ENCODE measurements at places on chromosomes 2 and 18.

GRCh38 chr18:79013869-79014268 is 34.3 kb downstream of the SALL3 start:
- no peak for DNase-seq

GRCh38 chr2:69041214-69041613 is 28.2 kb downstream of the ANTXR1 start:
- no peak for DNase-seq

DNA sequence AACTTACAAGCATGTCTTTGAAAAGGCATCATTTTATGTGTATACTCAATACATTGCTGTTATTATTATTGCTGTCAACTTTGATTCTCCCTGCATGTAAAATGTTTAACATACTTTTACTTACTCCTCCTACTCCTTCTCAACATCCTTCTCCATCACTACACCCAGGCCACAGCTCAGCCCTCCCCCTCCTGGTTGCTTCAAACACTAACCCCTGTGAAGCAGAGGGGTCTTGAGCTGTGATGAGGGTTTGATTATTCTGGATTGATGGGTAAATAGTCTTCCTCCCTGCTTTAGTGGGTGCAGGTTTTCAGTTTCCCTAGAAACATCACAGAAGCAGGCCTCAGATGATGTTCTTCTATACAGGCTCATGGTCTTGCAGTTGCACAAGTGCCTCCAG is 221.0 kb downstream of the OSR1 start:
- no peak for DNase-seq

DNA sequence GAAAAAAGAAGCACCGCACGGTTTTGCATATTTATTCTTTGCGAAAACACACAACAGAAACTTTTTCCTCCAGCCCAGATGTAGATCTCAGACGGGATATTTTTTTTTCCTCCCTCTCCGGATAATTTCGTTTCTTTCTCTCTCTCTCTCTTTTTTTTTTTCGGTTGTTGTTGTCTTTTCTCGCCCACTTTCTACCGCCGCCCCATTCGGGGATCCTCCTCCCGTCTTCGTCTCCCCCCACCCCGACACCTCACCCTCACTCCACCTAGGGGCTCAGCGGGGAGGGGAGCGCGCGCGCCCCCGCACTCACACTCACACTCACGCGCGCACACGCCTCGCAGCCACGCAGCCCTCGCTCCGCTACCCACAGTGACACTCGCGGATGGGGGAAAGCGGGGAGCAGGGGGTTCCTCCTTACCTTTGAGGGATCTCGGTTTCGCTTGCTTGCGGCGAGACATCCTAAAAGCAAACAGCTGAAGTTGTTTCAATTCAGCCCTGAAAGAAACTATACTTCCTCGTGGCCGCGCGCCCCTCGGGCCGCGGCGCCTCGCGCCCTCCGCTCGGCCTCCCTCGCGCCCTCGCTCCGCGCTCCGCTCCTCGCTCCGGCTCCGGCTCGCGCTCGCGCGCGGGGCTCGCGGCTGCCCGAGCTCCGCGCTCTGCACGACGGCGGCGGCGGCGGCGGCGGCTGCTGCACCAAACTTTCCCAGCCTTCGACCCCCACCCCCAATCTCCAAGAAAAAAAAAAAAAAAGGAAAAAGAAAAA is 1.3 kb downstream of the ZNF521 start:
- DNase-seq: peak; percentile 69

DNA sequence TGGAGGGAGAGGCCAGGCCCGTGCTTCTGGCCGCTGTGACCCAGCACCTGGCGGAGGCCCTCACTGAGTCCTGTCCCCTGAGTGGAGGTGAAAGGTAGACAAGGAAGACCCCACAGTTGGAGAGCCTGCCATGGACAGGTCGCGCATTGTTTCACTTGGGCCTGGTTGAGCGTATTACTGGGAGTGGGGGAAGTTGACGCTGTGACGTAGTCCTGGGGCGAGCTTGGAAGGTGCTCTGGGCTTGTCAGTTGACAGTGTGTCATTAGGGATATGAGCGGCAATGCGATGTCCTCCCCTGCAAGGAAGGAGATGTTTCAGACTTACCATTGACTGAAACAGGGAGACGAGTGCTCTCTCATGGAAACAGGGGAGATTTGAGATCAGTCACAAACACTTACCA is 127.1 kb downstream of the SH3RF3 start:
- DNase-seq: no peak

DNA sequence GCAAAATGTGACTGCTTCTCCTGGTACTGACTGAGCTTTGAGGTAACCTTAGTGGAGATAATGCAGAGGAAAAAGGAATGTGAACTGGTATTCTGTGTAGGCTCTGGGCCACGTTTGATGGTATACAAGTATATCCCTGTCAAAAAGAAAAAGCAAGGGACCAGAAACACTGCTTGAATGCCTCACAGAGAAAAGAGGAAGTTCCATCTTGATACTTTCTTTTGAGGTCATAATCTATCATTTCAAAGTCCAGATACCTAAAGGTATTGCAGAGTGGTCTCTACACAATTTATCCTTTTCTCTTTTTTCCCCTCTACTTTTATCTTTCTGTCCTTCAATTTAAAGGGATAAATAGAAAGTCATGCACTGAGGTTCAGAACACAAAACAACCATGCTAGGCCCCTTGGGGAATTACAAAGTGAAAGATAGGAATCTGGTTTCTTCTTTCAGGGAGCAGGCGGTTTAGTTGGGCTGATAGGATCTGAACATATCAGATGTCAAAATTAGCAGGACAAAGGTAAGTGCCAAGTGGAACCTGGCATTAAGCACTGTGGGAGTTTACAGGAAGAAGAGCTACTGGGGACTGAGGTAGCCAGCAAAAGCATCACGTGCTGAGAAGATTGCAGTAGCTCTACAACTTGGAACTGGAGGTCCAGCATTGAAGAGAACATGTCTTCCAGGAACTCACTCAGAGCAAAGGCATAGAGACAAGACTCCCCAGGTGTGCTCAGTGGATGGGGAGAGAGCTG is 121.2 kb downstream of the LYPD6 start:
- no peak for DNase-seq

- no peak for DNase-seq
Observed at GRCh38 chr2:219726916-219727315, 99.5 kb downstream of the SLC4A3 start.

GRCh38 chr2:71457123-71457915 is 4.0 kb downstream of the DYSF start:
- no peak for DNase-seq

GRCh38 chr2:171412571-171413175 is 21.1 kb downstream of the METTL8 start:
- no peak for DNase-seq

DNA sequence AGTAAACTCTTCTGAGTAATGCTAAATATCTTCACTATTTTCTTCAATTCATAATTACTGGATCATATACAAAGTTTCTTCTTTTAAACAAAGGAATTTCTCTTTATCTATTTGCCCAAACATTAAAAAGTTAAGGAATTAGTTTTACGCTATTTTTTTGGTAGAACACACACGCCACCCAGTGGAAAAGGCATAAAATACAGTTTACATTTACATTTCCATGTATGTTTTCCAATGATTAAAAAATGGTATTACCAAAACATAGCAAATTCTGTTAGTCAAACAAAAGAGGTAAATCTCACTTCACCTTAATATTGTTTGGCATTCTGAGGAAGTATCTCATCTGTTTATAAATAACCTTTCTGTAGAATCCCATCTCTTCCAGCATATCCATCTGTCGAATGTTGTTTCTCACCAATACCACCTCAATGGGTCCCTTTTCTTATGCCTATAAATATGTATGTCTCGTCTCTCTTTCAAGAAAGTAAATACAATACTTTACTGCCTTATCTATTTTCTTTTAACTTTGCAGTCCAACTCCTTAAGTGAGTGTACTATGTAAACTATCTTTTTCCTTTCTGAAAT is 7.2 kb downstream of the BOLL start:
- no peak for DNase-seq

DNA sequence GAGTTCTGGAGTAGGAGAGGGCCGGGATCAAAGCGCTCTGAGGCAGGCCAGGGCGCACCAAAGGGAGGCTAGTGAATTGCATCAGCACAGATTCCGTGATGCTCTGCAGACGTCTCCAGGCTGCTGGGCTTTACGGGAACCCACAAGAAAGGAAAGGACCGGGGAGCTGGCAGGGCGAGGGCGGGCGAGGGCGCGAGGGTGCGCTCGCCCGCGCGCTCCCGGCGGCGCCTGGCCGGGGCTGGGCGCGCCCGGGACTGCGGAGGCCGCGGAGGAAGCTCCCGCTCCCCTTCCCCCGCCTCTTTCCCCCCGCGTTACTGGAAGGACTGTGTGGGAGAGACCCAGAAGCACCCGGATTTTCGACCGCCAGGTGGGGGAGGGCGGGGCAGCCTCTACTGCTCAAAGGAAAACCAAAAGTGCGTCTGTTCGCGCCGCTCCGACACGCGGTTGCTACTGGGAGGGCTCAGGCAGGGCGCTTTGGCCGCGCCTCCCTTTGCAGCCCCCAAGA is 2.4 kb upstream of the FOSL2 start:
- DNase-seq: peak; percentile 93

DNA sequence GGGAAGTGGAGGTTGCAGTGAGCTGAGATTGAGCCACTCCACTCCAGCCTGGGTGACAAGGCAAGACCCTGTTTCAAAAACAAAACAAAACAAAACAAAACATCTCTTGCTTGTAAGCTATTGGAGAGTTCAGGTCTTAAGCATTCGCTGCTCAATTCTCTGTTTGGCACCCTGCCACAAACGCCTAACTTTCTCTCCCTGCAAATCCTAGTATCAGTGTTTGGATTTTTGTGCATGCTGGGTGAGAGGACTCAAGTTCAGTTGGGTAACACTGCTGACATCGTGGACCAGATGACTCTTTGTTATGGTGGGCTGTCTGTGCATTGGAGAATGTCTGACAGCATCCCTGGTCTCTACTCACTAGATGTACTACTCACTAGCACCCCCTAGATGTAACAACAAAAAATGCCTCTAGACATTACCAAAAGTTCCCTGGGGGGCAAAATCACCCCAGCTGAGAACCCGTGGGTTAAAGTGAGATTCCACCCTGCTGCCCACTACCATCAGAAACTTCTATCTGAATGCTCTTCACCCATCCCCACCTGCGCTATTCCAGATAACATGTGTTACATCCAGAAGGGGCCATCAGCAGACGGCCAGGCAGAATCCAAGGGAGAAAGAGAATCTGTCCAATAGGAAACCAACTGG is 50.9 kb downstream of the CACNB4 start:
- no peak for DNase-seq

DNA sequence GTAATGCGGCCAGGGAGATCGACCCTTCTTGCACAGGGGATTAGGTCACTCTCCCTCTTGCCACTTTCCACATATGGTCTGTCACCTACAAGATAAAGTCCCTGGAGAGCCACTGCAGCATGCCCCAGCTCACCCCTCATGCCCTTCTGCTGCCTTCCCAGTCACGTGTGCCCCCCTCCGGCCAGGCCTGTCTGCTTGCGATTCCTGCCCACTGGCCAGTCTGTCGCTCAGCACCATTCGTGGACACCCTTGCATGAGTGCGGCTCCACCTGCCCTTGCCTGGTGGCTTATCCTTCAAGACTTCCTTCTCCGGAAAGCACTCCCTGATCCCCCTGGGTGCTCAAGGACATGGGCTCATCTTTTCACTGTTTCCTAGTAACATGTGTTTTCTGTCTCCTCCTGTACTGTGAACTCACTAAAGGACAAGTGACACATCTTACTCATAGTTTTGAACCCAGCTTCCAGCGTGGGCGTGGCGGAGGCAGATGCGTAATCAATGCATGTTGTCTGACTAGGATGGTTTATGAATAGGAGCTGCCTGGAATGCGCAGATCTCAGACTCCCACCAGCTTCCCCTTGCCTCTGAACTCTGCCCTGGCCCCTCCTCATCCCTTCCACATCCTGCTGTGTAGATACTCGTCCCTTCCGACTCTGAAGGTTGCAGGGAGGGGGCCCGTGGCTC is 7.8 kb upstream of the NT5DC4 start:
- no peak for DNase-seq

DNA sequence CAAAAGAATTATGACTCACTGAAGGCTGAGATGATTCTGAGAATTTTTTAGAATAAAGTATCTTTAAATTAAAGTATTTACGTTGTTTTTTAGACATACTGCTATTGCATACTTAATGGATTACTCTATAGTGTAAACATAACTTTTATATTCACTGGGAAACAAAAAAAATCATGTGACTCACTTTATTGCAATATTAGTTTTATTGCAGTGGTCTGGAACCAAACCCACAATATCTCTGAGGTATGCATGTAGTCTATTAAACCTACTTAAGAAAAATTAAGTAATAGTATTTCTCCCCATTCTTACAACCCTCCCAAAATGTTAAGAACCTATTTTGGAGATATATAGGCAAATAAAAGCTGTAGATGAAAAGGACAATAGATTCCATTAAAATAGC is 142.9 kb upstream of the ZNF521 start:
- no peak for DNase-seq

GRCh38 chr2:178865999-178866398 is 58.8 kb upstream of the TTN start:
- DNase-seq: no peak

GRCh38 chr2:130864830-130865800 is 28.4 kb downstream of the ARHGEF4 start:
- no peak for DNase-seq

DNA sequence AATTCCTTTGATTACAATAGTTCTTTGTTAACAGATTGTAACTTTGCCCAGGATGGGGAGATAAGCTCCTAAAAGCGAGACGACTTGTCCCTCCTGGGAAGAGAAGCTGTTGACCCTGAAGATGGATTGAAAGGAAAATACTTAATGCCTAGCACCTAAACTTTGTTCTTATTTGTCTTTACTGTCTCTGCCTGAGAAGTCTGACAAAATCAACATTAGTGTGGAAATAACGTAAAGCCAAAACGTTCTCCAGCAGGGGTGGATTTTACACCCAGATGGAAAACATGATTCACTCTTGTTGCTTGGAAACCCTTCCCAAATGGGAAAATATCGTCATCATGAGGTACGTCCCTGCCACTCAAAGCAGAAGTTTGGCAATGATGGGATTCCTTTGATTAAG is 450.1 kb downstream of the SLC4A3 start:
- DNase-seq: no peak

DNA sequence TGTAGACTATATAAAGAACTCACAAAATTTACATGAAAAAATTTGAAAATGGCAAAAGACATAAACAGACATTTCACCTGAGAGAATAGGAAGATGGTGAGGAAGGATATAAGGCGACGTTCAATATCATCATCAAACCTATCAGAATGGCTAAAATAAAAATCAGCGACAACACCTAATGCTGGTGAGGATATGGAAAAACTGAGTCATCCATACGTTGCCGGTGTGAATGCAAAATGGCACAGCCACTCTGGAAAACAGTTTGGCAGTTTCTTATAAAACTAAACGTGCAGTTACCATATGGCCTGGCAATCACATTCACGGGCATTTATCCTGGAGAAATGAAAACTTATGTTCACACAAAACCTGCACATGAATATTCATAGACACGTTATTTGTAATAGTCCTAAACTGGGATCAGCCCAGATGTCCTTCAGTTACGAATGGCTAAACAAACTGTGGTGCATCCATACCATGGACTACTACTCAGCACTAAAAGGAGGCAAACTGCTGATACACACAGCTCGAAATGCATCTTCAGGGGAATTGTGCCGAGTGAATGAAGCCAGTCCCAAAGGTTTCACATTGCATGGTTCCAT is 63.1 kb upstream of the TXNDC2 start:
- DNase-seq: no peak
